H4 (cell line): ENCODE measurements at places on chromosomes 1 and 21. TPM values are rescaled to one million over a fixed set of nuclear protein-coding genes. Genes with fewer than 3 reads are reported as not detected.
A peak's percentile ranks its signal among the peaks of the same experiment; 100 is the strongest.

GRCh38 chr1:175158170-175158591, 34.4 kb downstream of the KIAA0040 start:
- no peak for DNase-seq

SLC1A7 gene
- total RNA-seq = 0.60 and 2.4 TPM in 2 replicates

NDUFS2 gene
- total RNA-seq = 101 and 120 TPM in 2 replicates

DNA sequence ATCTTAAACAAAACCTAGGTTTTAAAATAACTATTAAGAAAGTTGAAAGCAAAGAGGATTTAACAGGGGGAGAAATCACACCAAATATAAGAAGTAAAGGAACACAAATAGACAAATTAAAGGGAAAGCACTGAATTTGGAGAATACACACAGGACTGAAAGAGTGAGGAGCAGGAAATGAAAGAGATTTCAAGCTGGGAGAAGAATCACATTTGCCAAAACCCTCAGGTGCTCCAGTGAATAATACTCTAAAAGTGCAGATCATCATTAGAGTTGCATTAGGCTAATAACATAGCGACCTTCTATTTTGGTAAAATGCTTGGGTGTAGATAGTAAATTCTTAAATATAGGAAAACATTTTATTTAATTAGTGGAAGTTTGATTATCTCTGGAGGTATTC, 127.5 kb downstream of the TNNI3K start:
- DNase-seq = no peak

DNA sequence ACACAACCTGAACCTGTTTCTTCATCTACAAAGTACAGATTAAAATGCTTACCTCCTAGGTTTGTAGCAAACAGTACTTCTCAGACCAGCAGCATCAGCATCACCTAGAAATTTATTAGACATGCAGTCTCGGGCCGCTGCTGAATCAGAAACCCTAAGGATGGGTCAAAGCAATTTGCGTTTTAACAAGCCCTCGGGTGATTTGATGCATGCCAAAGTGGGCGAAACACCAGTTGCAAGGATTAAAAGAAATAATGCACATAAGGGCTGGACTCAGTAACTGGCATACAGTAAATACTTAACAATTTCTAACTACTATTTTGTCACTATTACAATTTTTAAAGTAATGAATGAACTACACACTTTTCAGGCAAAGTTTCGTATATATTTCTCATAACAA, 47.5 kb downstream of the SH3GLB1 start:
- no peak for DNase-seq

CELF3 gene
- total RNA-seq = not detected in 2 replicates

- peak; percentile 92 for DNase-seq
These were observed at the start of gene PRUNE1 for GRCh38 chr1:151008244-151009205. PRUNE1 (plus strand) TSS chr1:151008449; CDS start chr1:151008633, 184 bp downstream.

- no peak for DNase-seq
These were observed 7.2 kb downstream of the METTL13 start for GRCh38 chr1:171788696-171789095.

DNA sequence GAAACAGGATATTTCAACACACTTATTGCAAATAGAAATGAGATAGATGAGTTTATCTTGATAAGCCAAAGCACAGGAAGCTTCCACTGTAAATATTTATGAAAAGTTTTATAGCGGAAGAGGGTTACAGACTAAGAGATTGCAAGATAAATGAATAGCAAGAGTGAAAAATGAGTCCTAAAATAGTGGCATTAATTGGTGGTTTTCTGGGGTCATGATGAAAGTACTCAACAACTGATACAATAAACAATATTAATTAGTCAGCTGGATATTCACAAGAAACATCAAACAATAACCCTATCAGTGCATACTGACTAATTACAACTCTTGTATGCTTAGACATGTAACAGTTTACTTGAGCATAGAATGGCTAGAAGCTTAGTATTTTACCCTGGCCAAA, 154.8 kb upstream of the CHODL start:
- DNase-seq = no peak

CBR3 gene
- 33.0 and 33.6 TPM in 2 replicates for total RNA-seq

- DNase-seq = no peak
These were observed 13.5 kb upstream of the PEX10 start for GRCh38 chr1:2425892-2426291.

DCDC2B gene
- total RNA-seq = not detected in 2 replicates
